ENCODE measurements at places on chromosomes 1 and 21. TPM values are rescaled to one million over a fixed set of nuclear protein-coding genes. Genes with fewer than 3 reads are reported as not detected.

- no peak for DNase-seq
These were observed 7.6 kb upstream of the ATF3 start for GRCh38 chr1:212600980-212601379.

- no peak for DNase-seq
These were observed 125.3 kb downstream of the TRABD2B start for GRCh38 chr1:47871799-47872353.

Gene MYBPH
- polyA plus RNA-seq: 0.17 TPM

GRCh38 chr1:165845569-165845968, 18.2 kb downstream of the UCK2 start:
- DNase-seq: no peak

DNA sequence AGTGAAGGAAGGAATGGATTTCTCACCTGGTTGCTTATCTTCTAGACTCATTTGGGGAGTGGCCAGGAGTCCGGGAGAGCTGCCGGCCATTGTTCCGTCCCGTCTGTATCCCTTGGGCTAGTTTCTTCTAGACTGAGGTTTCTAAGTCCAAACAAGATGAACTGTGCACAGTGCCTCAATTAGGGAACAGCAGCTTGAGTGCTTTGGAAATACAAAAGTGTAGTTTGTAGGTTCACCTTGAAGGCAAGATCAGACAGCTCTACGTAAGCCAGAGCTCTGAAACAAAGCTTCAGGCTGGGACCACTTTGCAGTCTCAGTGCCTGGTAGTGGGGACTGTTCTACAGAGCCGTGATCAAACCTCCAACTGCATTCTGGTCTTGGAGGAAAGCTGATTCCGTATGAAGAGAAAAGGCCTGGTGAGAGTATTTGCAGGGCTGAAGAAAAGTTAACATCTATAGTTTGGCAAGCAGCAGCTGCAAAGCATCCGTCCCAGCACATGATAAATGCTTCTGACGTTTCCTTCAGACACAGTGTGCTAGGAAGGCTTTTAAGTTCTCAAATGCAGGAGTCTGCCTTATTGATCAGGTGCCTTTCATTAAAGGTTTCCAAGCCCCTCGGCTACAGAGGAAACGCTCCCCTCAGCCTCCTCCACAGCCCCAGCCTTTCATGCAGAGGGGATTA, 432.8 kb downstream of the KIF26B start:
- no peak for DNase-seq

- no peak for DNase-seq
These were observed 117.0 kb upstream of the PLD5 start for GRCh38 chr1:242641461-242641860.

- DNase-seq: no peak
These were observed 12.3 kb downstream of the NES start for GRCh38 chr1:156664767-156665411.

Gene GNAT2
- polyA plus RNA-seq: not detected

DNA sequence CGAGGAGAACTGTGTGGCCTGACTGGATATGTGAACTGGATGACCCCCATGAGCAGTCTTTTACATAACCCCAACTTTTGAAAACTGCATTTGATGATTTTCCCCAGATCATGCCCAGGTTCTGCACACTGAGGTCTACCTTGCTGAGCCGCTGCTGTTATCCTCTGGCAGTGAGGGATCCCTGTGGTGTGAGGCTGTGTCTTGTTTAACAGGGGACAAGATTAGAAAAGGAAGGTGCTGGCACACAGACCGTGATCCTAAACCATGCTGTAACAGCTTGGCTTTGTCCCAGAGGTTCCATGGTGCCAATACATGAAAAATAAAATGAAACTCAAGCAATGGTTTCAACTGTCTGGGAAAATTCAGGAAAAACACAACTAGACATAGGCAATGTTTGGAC, 134.2 kb downstream of the ZZZ3 start:
- no peak for DNase-seq

DNA sequence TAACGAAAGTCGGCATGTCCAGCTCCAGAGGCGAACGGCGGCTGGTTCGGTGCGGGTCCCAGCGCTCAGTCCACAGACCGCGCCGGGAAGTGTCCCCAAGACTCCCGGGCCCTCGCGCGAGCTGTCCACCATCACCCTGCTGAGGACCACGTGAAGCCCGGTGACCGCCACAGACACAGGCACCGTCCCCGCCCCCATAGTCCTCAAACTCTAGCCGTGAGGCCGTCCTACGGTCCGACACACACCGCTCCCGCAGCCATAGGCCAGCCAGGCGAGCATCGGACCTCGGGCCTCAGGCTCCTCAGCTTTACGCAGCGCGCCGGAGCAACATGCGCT, 535 bp downstream of the SETD4 start:
- DNase-seq: no peak

Gene HAO2
- 107 TPM for polyA plus RNA-seq

DNA sequence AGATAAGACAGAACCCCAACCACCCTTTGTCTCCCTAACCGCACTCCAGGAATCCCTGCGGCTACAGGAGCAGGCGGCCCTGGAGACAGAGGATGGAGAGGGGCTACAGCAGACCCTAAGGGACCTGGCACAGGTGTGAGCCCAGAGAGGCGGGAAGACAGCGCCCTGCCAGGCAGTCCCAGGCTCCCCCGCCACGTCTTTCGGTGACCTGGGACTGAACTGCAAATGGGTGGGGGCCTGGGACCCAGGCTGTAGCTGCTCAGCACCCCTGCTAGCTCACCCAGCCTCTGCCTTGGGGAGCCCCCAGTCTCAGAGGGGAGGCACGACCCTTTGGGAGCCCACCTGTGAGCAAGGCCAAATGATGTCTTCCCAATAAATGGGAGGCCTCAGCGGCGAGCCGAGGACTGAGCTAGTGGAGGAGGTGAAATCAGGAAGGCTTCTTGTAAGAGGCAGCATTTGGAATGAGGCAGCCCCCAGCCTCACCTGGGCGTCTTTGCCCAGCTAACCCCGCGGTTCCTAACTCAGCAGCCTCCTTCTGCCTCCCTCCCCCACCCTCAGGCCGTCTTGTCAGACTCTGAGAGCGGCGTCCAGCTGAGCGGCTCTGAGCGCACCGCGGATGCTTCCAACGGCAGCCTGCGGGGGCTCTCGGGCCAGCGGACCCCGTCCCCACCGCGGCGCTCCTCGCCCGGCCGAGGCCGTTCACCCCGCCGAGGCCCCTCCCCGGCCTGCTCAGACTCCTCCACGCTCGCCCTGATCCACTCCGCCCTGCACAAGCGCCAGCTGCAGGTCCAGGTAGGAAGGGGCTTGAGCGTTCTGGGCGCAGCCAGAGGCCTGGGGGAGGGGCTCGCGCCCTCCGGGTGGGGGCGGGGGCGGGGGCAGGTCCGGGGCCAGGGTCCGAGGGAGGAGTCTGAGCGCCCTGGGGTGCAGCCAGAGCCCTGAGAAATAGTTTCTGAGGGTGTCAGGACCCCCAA, 16.9 kb downstream of the CROCC start:
- no peak for DNase-seq

Gene MAB21L3
- 1.1 TPM for polyA plus RNA-seq

DNA sequence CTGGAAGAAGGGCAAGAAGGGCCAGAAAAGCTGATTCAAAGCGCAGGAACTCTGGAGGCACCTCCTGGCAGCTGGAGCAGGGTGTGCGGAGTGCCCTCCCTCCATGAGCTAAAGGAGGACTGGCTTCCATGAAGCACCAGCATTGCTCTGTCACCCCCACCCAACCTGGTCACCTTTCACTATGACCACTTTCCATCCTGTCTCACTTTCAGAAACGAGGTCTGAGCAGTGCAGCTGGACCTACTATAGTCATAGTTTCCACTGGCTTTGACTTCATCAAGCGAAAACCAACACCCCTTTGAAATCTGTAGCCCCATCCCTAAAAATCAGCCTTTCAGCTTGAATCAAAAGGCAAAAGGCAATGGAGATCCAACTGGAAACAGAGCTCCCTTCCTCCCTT, 84.8 kb upstream of the CACNA1E start:
- DNase-seq: no peak

Gene RASSF5
- polyA plus RNA-seq: 4.7 TPM

- DNase-seq: no peak
These were observed 87.1 kb downstream of the NDUFS5 start for GRCh38 chr1:39113109-39113743.

- no peak for DNase-seq
These were observed 13.7 kb downstream of the MYOG start for GRCh38 chr1:203072002-203072602.

GRCh38 chr1:247542811-247543210, 6.1 kb upstream of the GCSAML start:
- no peak for DNase-seq

DNA sequence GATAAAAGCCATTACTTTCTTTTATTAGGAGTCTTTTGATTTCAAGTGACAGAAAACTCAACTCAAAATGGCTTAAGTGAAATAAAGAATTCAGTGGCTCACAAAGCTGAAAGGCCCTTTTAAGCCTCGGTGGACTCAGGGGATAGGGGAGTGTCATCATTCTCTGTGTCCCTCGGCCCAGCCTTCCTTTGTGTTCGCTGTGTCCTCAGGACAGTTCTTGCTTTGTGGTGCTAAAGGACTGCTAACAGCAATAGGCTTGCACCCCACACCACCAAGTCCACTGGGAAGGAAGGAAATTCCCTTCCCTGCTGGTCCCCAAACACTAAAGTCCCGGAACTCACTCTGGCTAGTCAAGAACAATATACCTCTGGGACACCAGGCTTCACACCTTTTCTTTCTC, 129.2 kb downstream of the NTPCR start:
- no peak for DNase-seq

Gene LEMD1
- 3.8 TPM for polyA plus RNA-seq

Gene ANGPTL7
- polyA plus RNA-seq: 0.14 TPM

DNA sequence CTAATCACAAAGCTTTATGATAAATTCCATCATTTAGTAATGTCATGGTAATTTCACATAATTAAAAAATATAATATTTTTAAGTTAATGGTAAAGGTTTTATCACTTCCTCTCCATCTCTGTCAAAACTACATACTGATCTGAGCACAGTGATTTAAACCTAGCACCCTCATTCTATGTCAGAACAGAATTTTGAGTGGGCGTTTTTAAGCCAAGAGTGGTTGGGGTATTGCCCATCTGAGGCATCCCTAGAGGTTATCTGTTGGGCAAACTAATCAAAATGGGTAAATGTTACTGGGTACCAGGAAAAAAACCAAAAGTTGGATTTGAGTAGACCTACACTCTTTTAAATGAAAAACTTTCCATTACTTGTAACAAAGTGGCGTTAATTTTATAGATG, 100.7 kb upstream of the GFI1 start:
- DNase-seq: no peak

- DNase-seq: no peak
These were observed 1.8 kb downstream of the CALML6 start for GRCh38 chr1:1916851-1917251.

Gene NBPF20
- polyA plus RNA-seq: 1.8 TPM

Gene WNT9A
- 1.6 TPM for polyA plus RNA-seq

- DNase-seq: no peak
These were observed 11.6 kb upstream of the TNFSF18 start for GRCh38 chr1:173062150-173062938.

DNA sequence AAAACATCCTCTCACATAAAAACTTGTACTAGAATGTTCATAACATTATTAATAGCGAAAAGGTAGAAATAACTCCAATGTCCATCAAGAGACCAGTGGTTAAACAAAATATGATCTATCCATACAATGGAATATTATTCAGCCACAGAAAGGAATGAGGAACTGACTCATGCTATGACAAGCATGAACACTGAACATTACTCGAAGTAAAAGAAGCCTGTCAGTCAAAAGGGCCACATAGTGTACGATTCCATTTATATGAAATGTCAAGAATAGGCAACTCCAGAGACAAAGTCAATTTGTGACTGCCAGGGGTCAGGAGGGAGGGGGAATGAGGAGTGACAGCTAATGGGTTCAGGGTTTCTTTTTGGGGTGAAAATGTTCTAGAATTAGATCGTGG, 2.3 kb downstream of the VPS26C start:
- DNase-seq: no peak

Gene HORMAD1
- polyA plus RNA-seq: not detected

DNA sequence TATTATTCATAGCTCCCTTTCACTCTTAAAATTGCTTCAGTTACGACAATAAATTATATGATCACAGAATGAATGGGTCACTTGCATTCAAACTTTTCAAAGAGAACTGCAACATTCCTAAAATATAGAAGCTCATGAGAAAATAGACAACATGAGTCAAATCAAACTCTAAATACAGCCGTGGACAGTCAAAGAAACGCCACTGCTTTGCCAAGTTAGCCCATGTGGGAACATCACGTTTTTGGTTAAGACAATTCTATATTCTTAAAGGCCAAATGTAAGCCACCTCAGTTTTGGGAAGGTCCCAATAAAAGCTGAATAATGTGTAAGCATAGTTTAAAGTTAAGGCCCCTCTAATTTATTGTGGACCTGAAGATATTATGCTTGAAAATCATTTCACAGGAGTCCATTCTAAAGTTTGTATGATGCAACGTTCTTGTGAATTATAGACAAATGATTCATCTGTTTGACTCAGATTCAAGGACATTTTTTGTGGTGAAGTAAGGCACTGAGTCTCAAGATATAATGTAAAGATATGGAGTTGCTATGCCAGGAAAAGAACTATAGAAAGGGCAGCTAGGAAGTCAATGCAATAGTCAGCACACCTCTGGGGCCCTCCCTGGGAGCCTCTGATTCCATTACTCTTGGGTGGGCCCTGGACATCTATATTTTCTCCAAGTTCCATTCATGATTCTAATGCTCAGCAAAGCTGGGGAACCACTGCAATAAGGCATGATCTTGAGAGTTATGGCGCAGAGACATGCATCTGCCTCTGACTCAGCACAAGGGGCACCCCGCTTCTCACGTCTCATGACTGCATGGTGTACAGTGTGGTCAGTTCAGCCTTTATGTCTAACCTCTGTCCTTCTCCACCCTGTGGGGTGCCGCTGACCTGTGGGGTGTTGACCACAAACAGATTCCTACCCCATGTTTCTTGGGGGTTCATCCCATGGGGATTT, 33.9 kb downstream of the ETS2 start:
- no peak for DNase-seq

DNA sequence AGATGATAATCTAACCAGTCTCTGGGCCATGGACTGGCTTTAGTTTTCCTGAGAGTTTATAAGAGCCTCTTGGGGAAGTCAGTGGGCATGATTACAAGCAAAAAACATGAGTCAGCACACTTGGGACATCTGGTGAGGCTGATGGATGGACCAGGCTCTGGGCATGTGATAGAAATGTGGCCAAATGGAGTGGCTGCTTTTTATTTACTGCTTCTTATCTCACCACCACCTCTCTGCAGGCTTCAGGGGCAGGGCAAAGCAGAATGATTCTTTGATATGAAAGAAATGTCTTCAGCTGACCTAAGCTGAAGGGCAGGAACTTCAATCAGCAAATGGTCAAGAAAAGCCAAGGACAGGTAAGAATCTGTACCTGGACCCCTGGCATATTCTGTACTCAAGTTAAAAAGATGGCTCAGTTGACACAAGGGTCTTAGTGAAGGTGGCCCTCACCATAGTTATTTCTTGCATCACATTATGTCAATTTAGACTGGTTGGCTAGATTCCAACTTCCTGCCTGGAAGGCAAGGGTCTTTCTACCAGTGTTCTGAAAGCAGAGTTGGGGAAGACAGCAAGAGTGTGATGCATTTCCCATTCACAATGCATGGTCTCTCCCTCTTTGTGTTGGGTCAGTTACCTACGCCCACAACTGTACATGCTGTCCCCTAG, 162.8 kb downstream of the FASLG start:
- no peak for DNase-seq

Data from left renal cortex interstitium (tissue), 4 donors.